Effector memory CD4-positive, alpha-beta T cell (primary cell): ENCODE measurements at places on chromosomes 3 and 15.
A peak's percentile ranks its signal among the peaks of the same experiment; 100 is the strongest.

GRCh38 chr3:149571381-149571780 is 86.4 kb downstream of the WWTR1 start:
- DNase-seq, result no peak

DNA sequence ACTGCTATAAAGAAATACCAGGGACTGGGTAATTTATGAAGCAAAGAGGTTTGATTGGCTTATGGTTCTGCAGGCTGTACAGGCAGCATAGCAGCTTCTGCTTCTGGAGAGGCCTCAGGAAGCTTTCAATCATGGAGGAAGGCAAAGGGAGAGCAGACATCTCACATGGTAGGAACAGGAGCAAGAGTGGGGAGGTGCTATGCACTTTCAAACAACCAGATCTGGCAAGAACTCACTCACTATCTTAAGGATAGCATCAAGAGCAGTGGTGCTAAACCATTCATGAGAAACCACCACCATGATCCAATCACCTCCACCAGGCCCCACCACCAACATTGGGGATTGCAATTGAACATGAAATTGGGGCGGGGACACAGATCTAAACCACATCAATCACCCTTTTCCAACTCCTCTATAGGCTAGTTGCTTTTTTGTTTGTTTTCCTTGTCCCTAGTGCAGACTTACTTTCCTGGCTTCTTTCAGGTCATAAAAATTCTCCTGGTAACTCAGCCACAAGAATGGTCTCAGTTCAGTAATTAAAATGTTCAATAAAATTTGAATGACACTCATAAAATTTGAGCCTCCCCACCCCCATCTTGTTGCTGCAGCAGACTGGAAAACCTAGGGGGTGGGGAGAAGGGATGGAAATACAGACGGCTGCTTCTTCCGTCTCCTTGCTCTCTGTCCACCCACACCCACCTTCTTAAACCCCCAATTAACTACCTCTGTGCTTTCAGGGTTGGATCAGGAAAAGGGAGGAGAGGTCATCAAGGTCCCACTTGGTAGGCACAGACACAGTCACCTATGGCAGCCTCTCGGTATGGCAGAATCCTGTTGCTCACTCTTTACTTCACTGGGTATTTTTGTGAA is 16.3 kb upstream of the TIPARP start:
- no peak for DNase-seq

DNA sequence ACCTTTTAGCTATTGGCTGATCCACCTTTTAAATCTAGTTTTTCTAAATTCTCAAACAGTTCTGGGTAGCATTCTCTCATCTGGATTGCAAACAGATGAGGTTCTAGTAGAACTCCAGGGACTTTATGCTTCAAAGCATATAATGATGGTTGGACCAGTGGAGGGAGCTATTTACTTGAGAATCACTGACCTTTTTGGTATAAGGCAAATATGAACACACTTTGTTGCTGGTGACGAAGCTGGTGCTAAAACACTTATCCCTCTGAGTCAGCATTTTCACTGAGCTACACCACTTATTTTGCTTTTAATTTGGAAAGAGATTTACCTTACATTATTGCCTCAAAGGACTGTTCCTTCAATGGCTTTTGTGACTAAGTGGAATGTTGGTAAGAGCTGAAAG is 58.6 kb upstream of the SLITRK3 start:
- no peak for DNase-seq

DNA sequence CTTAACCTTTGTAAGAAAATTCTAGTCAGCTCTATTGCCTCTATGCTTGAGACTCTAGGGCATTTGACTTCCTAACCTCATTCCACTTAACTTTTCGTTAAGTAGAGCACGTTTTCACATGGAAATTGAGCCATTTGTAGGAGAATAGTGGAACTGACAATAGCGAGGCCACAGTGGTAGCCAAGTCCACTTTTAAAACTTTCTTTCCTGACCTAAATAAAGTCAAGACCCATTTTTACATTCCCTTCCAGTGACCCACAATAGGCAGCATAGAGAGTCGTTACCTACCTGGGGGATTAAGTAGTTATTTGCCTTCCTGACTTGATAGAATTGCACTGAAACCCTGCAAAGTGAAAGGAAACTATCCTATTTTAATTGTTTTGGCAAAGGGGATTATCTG is 386.0 kb upstream of the NECTIN3 start:
- DNase-seq, result no peak

GRCh38 chr3:20480786-20481365 is 294.9 kb upstream of the SGO1 start:
- no peak for DNase-seq

GRCh38 chr3:177210744-177211502 is 13.6 kb upstream of the TBL1XR1 start:
- no peak for DNase-seq

GRCh38 chr3:58198804-58199203 is 12.0 kb downstream of the DNASE1L3 start:
- DNase-seq, result no peak

DNA sequence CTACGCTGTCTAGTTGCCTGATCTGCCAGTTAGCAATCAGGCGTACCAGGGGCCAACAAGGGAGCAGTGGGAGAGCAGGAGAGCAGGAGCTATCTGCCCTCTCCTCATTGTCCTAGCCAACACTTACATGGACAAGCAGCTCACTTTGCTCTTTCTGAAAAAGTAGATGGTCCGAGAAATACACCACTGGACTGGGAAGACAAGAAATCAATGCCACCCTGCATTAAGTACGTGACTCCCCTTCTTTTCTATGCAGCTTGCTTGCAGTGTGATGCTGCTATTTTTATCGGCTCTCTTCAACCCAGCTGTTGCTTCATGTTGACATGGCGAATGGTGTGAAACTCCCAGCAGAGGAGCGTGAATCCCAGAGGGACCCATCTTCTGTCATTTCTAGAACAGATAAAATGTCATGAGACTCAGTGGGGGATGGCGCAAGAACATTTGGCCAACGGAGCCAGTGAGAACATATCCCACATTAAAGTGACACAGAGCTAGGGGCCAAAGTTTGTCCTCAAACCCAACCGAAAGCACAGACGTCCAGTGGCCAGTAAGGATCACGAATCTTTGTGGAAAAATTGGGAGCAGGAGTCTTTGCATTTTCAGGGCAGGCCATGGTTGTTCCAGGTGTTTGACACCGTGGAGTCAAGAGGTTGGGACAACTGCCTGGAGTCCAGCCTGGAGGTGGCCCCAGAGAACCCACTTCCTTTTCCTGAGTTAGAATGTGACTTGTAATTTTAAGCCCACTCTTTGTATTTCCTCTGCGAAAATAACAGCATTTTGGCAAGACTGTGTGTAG is 53.7 kb upstream of the MEF2A start:
- DNase-seq, result no peak

DNA sequence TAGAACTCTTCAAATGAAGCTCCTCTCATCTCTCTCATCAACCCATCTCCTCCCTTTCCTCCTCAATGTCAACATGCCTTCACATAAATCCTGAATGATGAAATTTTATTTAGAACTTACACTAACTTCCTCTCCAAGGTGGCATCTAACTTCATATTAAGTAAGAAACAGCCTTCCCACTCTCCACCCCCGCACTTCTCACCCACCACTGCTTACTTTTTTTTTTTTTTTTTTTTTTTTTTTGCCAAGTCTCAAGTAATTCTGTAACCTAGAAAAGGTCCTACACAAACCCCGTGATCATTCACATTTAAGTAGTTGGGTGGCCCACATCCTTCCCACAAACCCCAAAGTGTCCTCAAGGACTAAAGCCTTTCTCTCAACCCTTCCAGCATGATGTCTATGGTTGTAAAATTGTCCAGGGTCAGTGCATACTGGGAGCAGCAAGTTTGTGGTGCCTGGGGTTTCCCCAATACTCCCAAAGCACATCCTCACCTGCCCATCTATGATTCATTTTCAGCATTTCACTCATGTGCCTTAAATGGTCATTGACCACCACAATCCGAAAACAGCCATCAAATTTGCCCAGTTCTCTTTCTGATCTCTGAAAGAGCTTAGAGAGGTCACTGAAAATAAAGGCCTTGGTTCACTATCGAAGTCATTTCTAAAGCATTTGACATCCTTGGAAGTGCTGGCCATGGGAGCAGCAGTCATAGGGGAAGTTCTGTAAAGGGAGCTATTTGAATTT is 47.2 kb downstream of the CD86 start:
- DNase-seq, result no peak

DNA sequence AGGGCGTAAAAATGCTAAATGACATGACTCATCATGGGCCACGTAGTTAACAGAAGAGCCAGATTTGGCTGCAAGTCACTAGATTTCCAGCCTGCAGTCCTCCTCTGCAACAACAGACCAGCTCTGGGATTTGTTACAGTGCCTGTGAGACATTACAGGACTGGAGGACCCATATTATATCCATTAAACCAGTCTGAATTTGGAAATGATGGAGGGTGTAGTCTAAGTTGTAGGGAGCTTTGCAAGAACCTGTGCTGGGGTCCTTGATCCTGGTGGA is 10.8 kb downstream of the ZNF774 start:
- DNase-seq, result no peak

DNA sequence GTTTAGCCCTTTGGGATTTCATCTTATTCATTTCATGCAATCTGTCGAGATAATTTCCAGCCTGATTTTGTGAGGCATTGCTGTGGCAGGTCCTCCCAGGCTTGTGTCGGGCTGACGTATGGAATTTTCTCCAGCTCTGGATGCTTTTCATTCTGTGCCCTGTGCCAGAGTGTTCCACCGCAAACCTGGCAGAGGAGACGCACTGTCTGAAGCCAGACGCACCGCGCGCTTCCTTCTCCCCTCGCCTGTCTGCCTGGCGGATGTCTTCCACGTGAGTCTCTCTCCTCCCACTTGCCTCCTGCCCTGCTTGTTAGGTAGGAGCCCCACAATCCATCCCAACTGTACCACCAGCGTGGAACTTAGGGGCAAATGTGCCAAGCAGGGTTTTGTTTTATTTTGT is 20.1 kb upstream of the GLCE start:
- DNase-seq, result no peak

GRCh38 chr3:176514297-176514696 is 683.0 kb downstream of the TBL1XR1 start:
- DNase-seq, result no peak

DNA sequence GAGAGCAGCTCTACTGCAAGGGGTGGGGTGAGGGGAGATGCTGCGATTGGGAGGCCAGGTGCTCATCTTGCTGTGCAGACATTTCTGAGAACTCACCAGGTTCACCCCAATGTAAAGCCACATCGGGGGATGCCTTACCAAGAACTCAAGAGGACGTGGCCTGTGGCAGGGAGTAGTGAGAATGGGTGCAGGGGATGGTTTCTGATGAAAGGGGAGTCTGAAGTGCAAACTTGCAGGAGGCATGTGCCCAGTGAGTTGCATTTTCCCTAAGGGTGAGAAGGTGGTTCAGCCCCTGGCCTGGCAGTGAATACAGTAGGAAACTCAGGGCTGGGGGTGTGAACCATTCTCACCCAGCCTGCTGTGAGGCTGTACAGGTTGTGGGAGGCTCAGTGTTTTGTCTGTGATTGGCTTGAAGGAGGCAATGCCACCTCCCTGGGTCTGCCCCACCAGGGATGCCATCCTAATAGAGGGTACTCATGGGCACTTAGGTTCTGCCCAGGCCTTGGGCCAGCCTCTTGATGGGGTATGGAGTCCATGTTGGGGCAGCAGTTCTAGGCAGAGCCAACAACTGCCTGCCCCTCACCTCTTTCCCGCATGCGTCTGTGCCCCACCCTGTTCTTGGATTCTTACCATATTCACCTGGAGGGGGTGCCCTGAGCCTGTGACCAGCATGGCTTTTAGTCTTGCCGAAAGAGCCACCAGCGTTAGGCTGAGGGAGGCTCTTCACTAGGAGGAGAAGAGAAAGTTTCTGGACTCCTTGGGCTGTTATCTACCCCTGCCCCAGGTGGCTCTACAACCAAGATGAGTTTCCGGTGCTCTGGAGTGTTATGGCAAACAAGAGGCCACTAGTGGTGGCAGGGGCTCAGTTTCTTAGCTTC is 4.5 kb downstream of the HEMK1 start:
- peak; percentile 7 for DNase-seq

DNA sequence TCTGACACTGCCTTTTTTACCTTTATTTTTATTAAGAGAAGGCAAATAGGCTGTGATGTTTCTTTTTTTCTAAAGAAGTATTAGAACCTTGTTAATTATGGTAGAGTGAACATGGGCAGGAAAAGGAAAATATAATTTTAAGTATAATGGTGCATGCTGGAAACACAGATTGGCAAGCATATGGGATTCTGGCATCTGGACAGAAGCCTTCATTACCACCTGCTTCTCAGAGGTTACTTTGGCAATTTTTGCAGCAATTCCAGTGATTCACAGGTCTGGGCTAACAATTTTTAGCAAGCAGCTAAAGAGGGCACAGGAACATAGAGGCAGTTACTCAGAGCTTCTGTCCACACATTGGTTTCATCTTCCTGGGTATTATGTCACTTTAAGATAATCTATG is 258.3 kb downstream of the DIPK2A start:
- no peak for DNase-seq

DNA sequence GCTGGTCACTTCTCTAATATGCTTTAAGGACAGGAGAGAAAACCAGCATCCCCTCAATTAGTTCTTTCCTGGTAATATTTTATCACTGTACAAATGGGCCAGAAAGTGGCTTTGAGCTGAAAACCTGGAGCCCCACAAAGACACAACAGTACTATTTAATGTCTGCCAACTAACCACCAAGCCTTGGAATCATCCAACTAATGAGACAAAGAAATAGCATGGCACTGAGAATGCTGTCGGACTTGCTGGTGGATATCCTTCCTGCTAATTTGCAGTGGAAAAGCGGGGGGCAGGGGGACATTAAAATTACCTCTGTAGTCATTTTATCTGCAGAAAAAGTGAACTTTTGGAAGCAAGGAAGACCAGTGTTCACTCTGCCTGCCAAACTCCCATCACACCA is 288.5 kb downstream of the KBTBD8 start:
- no peak for DNase-seq

DNA sequence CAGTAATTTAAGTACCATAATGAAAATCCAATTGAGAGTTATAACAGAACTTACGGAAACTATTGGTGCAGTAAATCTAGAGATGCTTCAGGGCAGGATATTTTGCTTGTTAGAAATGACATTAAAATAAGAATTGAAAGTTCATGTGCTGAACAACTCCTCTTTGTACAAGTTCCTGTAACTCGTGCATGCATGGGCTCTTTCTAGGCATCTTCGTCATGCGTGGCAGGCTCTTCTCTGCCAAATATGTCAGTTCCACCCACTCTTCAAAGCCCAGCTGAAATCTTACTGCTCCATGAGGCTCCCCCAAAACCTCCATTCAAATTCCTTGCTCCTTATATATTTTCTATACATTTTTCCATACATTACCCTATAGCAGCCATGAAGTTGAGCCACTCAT is 48.7 kb downstream of the FBN1 start:
- no peak for DNase-seq
